ENCODE measurements at places on chromosomes 2 and 18.

- no peaks in the 10 kb centered on the region for H3K27me3 ChIP-seq
- peak; percentile 22 for DNase-seq
- peak overlapping the region; percentile 68 for H3K27ac ChIP-seq
- H3K4me1 ChIP-seq, result peaks cover 15% of the 10 kb centered on the region
Measured at GRCh38 chr2:200677721-200678532, 92.1 kb downstream of the AOX1 start.

- no peaks in the 10 kb centered on the region for H3K27me3 ChIP-seq
- H3K27ac ChIP-seq, result peak overlapping the region; percentile 98
- H3K4me1 ChIP-seq, result peaks cover 75% of the 10 kb centered on the region
- peak overlapping the region; percentile 93 for H3K4me3 ChIP-seq
Measured at GRCh38 chr2:37670378-37671008, 949 bp downstream of the CDC42EP3 start.

GRCh38 chr2:188931361-188931760 lies 42.8 kb upstream of the COL3A1 start:
- H3K4me3 ChIP-seq, result no peak overlapping the region
- no peak overlapping the region for H3K27ac ChIP-seq
- H3K4me1 ChIP-seq, result no peaks in the 10 kb centered on the region
- no peak for DNase-seq
- no peaks in the 10 kb centered on the region for H3K36me3 ChIP-seq

DNA sequence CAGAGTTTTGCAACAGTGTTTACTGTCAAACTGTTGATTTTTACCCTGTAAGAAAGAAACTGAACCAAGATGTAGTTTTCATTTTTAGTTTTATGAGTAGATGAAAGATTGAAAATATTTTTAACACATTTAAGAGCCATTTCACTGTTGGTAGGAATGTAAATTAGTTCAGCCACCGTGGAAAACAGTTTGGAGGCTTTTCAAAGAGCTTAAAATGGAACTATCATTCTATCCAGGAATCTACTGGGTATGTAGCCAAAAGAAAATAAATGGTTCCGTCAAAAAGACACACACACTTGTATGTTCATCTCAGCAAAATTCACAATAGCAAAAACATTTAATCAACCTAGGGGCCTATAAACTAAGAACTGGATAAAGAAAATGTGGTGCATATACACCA lies 729.8 kb upstream of the CDH7 start:
- H3K4me3 ChIP-seq, result no peak overlapping the region
- no peak overlapping the region for H3K27ac ChIP-seq
- H3K36me3 ChIP-seq, result no peaks in the 10 kb centered on the region
- no peaks in the 10 kb centered on the region for H3K27me3 ChIP-seq
- no peaks in the 10 kb centered on the region for H3K4me1 ChIP-seq

DNA sequence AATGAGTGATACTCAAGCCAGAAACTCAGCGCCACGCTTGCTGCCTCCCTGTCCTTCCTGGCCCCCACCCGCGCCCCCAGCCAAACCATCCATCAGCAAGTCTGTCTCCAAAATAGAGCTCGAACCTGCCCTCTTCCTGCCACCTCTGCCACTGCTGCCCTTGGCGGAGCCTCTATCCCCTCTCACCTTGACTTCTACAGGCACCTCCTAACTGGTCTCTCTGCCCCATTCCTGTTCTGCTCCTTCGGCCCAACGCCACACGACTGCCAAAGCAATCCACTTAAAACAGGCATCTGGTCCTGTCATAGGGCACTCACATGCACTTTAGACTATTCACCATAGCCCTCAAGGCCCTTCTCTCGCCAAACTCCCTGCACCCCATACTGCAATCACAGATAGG lies 210.3 kb upstream of the SMAD2 start:
- peak overlapping the region; percentile 73 for H3K27ac ChIP-seq
- no peak for DNase-seq
- H3K36me3 ChIP-seq, result no peaks in the 10 kb centered on the region
- H3K4me1 ChIP-seq, result peaks cover 54% of the 10 kb centered on the region
- peaks cover 15% of the 10 kb centered on the region for H3K27me3 ChIP-seq

DNA sequence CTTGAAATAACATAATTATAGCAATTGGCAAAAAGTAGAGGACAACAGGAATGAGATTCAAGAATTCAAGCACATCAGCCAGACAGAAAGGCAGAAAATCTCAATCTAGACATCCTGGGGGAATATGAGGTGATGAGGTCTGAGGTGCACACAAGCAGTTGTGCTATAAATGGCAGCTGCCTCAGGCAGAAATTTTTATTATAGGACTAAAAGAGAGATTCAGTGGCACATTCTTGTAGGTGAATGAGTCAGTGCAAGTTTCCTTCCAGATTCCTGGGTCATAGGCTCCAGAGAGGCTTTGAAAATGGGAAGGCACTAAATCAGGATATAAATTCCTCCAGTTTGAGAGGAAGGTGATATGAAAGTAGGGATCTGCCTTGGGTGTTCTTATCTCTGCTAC lies 127.2 kb upstream of the THSD7B start:
- H3K4me3 ChIP-seq, result no peak overlapping the region
- no peak for DNase-seq
- no peaks in the 10 kb centered on the region for H3K4me1 ChIP-seq
- no peaks in the 10 kb centered on the region for H3K36me3 ChIP-seq

GRCh38 chr2:12824351-12824777 lies 107.6 kb downstream of the TRIB2 start:
- no peaks in the 10 kb centered on the region for H3K36me3 ChIP-seq
- peak; percentile 31 for DNase-seq
- peaks cover 60% of the 10 kb centered on the region for H3K4me1 ChIP-seq
- no peaks in the 10 kb centered on the region for H3K27me3 ChIP-seq

- H3K27ac ChIP-seq, result no peak overlapping the region
- DNase-seq, result no peak
- H3K36me3 ChIP-seq, result no peaks in the 10 kb centered on the region
- peaks cover 14% of the 10 kb centered on the region for H3K4me1 ChIP-seq
- no peak overlapping the region for H3K4me3 ChIP-seq
- H3K27me3 ChIP-seq, result no peaks in the 10 kb centered on the region
Measured at GRCh38 chr18:53644799-53645471, 579.5 kb downstream of the MBD2 start.

- no peak overlapping the region for H3K4me3 ChIP-seq
- peaks cover 53% of the 10 kb centered on the region for H3K27me3 ChIP-seq
- DNase-seq, result no peak
- no peaks in the 10 kb centered on the region for H3K36me3 ChIP-seq
- H3K27ac ChIP-seq, result no peak overlapping the region
Measured at GRCh38 chr18:78528411-78529258, 451.0 kb upstream of the SALL3 start.

GRCh38 chr2:71503837-71504236 lies 50.5 kb downstream of the DYSF start:
- H3K4me3 ChIP-seq, result peak overlapping the region; percentile 43
- DNase-seq, result peak; percentile 46
- H3K27ac ChIP-seq, result peak overlapping the region; percentile 91
- no peaks in the 10 kb centered on the region for H3K36me3 ChIP-seq
- peaks cover 86% of the 10 kb centered on the region for H3K4me1 ChIP-seq

- peaks cover 7% of the 10 kb centered on the region for H3K27me3 ChIP-seq
- DNase-seq, result no peak
- no peak overlapping the region for H3K27ac ChIP-seq
- no peaks in the 10 kb centered on the region for H3K4me1 ChIP-seq
Measured at GRCh38 chr2:20362701-20363435, 12.2 kb upstream of the PUM2 start.

GRCh38 chr2:241083091-241083415 lies 19.0 kb downstream of the MTERF4 start:
- H3K27ac ChIP-seq, result no peak overlapping the region
- no peak for DNase-seq
- H3K4me3 ChIP-seq, result no peak overlapping the region
- H3K4me1 ChIP-seq, result peaks cover 10% of the 10 kb centered on the region

Measured in left ventricle myocardium inferior (tissue), 1 donor.